ENCODE measurements at places on chromosomes 11 and 22.

GRCh38 chr11:121863126-121863525 is 252.9 kb downstream of the BLID start:
- no peak for DNase-seq

DNA sequence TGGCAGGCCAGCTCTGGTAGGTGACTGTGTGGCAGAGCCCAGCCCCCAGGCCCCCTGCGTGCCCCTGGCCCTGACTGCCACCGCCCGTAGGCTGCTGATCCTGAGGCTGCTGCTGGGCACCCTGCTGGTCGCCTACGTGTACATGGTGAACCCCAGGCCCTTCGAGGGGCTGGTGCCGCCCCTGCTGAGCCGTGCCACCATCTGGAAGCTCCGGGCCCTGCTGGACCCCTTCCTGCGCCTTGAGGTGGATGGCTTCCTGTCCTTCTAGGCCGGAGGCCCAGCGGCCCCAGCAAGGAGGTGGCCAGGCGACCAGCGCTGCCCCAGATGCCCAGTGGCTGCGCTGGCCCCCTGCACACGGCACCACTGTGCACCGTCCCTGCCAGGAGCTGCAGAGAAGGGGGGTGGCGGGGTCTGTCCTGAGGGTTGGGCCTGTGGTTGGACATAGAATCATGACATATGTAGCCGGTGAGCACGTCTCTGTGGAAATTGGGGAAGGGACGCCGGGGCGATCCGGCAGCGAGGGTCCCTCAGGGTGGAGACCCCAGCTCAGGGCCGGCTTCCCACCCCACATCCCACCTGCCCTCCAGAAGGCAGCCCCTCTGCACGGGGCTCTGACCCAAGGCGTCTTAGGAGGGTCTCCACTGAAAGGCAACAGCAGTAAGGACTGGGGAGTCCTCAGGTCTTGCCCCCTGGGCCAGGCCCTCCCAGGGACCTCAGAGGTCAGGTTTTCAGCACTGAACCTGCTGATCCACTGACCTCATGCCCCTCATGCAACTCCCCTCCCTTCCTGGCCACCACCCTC is 185.4 kb downstream of the IGLL1 start:
- DNase-seq: no peak

- DNase-seq: no peak
Measured at GRCh38 chr22:25542720-25543402, 21.6 kb upstream of the GRK3 start.

- DNase-seq: no peak
Measured at GRCh38 chr11:69531717-69532088, 50.2 kb downstream of the LINC01488 start.

GRCh38 chr11:74641905-74642304 is 49.5 kb downstream of the POLD3 start:
- no peak for DNase-seq

DNA sequence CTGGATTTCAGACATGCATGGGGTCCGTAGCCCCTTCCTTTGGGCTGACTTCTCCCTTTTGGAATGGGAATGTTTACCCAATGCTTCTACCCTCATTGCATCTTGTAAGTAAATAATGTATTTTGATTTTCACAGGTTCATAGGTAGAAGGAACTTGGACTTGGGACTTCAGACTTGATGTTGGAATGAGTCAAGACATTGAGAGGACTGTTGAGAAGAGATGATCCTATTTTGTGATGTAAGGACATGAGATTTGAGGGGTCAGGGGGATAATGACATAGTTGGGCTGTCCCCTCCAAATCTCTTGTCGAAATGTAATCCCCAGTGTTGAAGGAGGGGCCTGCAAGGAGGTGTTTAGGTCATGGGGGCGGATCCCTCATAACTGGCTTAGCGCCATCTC is 933 bp upstream of the KRTAP5-10 start:
- DNase-seq: no peak

- no peak for DNase-seq
Measured at GRCh38 chr22:32837142-32837541, 35.6 kb downstream of the TIMP3 start.

DNA sequence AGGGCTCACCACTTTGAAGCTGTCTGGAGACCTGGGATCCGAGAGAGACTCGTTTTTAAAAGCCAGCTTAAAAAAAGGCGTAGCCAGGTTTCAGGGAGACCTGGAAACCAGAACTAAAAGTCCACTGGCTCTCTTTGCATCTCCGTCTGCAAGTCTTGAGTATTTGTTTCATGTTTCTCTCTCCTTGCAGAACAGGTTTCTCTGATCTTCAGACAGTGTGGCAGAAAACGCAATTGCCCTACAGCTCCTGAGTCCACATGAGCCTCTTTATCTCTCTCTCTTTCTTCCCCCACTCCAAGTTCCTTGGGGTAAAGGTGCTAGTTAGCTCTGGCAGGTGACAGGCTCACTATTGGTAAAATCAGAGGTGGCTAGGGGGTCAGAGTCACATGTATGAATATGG is 67.0 kb upstream of the AMPD3 start:
- DNase-seq: no peak

DNA sequence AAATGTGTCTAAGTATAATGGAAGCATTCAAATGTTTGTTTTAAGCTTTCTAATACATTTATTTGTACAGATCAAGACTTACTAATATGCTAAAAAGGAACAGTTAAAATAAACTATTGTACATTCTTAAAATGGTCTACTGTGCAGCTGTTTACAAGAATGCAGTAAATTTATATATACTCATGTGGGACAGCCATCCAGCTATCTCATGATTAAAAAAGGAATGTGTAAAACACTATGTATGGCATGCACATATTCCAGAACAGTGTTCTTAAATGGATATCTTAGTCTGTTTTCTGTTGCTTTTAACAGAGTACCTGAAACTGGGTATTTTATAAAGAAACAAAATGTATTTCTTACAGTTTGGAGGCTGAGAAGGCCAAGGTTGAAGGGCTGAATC is 30.2 kb upstream of the CSTF3 start:
- DNase-seq: no peak

GRCh38 chr11:826836-827145 is 928 bp upstream of the CRACR2B start:
- DNase-seq: no peak

DNA sequence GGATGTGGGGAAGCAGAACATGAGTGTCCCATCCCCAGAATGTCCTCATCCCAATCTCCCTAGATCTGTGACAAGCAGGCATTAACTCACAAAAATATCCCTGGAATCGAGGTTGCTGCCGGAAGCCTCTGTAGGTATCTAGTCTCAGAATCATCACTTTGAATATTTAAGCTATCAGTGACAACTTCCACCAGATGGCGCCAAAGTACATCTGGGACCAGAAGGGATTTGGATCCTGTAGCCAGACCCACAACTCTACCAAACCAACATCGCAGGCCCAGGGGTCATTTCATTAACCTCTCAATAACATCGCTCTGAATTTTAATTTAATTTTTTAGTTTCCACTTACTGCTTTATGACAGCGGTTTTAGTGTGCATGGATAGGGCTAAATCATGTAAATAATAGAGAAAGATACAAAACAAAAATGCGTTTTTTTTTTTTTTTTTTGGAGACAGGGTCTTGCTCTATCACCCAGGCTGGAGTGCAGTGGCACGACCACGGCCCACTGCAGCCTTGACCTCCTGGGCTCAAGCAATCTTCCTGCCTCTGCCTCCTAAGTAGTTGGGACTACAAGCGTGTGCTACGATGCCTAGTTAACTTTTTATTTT is 1.1 kb upstream of the EXT2 start:
- peak; percentile 32 for DNase-seq

GRCh38 chr11:113372309-113372708 is 15.3 kb upstream of the ANKK1 start:
- DNase-seq: no peak

GRCh38 chr11:103358251-103358650 is 249.0 kb downstream of the DYNC2H1 start:
- DNase-seq: no peak

DNA sequence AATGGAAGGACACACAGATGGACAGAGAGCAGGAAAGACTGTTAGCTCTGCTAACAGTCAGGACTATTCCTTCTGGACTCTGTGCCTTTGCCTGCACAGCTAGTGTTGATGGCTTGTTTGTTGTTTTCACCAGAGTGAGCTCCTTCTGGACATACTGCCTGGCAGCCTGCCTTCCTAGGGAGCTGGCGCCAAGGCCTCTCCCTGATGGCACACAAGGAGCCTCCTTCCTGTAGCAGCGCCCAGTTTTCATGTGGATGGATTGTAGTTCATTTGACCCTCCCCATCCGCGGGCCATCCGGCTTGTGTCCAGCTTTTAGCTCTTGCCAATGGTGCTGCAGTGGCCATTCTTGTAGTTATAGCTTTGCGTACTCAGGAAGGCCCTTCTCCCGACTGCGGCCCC is 16.6 kb upstream of the BCR start:
- DNase-seq: no peak

DNA sequence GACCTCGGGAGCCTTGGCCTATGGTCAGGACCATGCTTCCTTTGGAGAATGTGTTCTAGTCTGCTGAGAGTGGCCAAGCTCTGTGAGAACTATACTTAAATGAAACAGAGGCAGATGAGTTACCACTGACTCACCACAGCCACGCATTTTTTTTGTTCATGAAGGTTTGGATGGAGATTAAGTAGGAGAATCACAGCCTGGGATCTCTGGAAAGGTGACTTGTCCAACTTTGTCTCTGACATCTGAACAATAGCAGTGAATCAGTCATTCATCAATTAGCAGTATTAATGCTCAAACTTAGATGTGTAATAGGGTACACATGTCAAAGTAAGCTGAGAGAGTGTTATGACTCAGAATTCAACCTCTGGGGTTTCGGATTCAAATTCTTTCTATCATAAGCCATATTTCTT is 100.7 kb upstream of the ANO3 start:
- DNase-seq: no peak

DNA sequence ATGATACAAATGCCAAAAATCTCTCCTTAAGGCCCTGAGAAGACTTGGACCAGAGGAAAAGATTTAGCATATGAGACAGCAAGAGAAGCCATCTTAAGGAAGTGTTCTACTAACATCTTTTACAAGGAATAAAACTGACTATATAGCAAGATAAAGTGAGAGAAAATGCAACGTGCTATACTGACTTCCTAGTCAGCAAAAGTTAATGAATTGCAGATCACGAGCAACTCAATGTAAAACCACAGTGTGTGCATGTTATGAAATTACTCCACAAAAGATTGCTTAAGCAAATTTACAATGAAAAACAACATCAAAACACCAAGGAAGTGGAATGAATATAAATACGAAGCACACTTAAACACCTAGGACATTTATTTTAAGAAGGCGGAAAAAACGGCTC is 187.5 kb downstream of the CADM1 start:
- no peak for DNase-seq

GRCh38 chr22:46796566-46797195 is 34.2 kb downstream of the TBC1D22A start:
- DNase-seq: no peak

DNA sequence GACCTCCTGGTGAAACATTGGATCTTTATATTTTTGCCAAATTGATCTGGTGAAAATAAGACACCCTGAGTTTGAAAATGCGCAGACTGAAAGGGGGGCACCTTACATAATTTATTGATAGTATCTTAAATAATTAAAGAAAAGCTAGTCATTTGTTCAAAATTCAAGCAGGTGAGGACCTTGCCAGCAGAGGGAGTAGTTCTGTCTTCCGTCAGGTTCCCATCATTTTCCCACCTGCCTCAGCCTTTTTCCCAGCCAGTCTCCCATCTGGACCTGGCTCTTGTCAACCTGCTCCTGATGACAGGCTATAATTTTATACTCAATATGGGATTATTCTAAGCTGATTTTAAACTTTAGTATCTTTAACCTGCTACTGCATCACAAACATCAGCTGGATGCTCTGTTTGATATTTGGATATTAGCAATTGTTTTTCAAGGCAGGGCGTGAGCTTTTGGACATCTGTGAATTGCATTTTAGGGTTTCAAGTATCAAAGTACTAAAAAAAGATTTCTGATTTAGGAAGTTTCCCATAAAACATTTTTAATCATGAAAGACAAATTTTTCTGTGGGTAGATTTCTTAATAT is 132.0 kb downstream of the ELP4 start:
- no peak for DNase-seq

GRCh38 chr11:72716290-72716689 is 35.9 kb downstream of the ARAP1 start:
- DNase-seq: no peak

DNA sequence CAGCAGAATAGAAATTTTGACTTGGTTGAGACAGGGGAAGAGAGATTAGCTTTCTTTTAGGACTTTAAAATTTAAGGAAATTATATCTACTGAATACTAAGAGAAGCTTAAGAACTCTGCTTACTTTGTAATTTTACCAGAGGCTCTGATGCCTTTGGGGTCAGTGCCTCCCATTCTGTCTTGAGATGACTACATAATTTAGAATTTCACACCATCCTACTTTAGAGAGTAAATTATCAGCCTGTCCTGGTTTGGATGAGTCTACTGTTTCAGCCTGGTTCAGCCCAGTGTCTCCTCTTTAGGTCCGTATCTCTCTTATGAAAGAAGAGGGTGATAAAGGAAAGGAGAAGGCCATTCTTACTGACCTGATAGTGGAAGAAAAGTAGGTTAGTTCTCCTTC is 9.8 kb downstream of the NUCB2 start:
- DNase-seq: no peak

DNA sequence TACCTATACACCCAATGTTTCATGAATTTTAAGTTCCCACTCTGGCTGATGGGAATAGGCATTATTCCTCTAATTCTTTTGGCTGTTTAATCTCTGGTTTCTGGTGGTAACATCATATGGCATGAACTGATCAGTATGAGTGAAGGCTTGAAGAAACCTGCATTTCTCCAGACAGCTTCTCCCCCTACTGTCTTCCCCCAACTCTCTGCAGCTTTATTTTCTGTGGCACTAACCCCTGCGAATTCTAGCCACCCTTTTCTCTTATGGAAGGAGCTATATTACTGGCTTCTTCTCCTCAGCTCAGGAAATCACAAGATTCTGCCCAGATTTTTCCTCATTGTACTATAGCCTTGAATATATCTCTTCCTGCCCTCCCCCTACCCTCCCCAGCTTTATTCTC is 57.1 kb downstream of the CASP12 start:
- no peak for DNase-seq

DNA sequence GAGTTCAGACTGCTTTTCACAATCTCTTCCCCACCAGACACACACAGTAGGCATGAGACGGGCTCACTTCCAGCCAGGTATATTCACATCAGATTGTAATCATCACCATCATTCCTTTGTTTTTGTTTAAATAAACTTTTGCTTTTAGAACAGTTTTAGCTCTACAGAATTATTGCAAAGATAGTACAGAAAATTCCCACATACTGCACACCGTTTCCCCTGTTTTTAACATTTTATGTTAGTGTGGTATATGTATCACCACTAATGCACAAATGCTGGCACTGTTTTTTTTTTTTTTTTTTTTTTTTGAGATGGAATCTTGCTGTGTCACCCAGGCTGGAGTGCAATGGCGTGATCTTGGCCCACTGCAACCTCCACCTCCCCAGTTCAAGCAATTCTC is 83.3 kb upstream of the ANO1 start:
- no peak for DNase-seq

GRCh38 chr11:8267831-8268529 is 4.3 kb upstream of the LMO1 start:
- no peak for DNase-seq

DNA sequence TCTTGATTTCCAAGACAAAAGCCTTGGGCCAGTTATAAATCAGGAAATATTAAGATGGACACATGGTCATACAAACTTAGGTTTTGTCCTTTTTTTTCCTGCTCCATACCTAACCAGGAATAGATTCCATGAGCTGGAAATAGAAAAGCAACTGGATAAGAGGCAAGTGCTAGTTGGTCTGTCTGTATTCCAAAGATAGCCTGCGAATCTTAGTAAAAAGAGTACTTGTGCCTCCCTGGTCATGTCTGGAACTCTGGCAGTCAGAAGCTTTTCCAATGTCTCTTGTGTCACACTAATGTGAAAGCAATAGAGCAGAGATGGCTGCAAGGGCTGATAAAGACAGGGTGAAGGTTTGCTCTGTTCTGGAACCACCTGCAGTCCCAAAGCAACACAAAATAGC is 590.2 kb upstream of the ANO5 start:
- no peak for DNase-seq

All from stimulated activated CD8-positive, alpha-beta memory T cell treated with anti-CD3 and anti-CD28 coated beads, Interleukin-4, amount 100 ng/mL, for 4 hours (primary cell).